ENCODE measurements at places on chromosomes 7 and 10.

- DNase-seq = no peak
Observed at GRCh38 chr7:89283302-89283701, 487.8 kb upstream of the TEX47 start.

DNA sequence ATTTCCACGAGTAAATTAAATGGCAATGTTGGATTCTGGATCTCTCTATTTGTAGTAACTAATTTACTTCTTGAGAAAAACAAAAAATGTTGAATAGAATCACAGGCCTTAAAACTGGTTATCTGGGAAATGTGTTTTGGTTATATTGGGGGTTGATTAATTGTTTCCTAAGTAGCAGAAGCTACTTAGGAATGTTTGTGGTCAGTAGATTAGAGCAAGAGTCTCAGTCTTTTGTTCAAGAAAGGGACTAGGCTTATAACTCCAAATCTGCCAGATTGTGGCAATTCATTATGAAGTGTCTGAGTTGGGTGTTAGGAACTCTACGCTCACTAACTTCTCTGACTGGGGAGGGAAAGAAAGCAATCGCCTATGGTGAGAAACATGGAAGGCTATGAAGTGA is 244.3 kb upstream of the PHYHIPL start:
- DNase-seq = no peak

DNA sequence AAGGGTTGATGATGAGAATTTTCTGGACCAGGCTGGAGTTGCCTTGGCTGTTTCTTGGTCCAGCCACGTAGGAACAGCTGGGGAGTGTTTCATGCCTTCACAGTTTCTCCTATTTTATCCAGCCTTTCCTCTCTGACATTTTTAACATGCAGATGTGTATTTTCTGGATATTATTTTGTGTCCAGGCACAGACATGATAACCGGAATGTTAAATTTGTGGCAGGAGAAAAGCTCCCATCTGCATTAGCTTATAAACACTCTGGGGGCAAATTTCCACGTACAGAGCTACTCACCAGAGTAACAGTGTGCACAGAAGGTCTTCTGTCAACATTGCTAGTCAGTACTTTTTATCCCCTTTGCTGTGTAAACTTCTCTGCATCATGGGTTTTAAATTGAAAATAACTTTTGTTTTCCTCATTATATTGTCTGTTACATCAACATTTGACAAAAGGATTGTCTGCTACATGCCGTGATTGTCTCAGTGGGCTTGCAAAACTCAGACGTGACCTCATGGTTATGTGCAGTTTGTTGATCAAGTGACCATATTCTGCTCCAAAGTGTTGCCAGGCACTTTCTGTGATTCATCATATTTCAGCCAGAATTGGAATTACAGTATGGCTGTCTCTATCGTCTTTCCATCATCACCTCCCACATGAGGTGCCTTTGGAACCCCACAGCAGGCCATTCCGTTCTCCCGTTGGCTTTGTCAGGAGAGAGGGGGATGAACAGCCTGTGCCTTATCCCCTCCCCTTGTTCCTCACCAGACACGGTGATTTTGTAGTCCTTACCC is 41.4 kb downstream of the INSYN2A start:
- DNase-seq = no peak

GRCh38 chr7:106155027-106155426 is 42.9 kb upstream of the SYPL1 start:
- no peak for DNase-seq

DNA sequence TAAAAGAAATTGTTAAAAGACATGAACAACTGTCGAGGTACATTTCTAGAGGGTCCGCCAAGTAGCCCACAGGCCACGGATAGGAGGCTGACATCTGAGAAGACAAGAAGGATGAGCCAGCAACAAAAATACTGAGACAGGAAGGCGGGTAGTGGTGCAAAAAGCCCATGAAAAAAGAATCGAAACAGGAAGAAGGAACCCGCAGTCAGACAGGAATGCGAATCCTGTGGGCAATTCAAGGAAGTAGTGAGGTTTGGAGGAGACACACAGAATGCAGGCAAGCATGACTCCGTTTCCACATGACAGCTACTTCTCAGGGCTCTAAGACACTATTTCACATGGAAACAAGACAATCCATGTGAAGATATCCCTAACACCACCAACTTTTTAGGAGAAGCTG is 125.2 kb downstream of the DOCK4 start:
- DNase-seq = peak; percentile 20

Data from mucosa of gallbladder (tissue), 1 donor.